Upper lobe of right lung (tissue), 1 donor: ENCODE measurements at places on chromosomes 11 and 22. TPM values are rescaled to one million over a fixed set of nuclear protein-coding genes. Genes with fewer than 3 reads are reported as not detected.
A peak's percentile ranks its signal among the peaks of the same experiment; 100 is the strongest.

DNA sequence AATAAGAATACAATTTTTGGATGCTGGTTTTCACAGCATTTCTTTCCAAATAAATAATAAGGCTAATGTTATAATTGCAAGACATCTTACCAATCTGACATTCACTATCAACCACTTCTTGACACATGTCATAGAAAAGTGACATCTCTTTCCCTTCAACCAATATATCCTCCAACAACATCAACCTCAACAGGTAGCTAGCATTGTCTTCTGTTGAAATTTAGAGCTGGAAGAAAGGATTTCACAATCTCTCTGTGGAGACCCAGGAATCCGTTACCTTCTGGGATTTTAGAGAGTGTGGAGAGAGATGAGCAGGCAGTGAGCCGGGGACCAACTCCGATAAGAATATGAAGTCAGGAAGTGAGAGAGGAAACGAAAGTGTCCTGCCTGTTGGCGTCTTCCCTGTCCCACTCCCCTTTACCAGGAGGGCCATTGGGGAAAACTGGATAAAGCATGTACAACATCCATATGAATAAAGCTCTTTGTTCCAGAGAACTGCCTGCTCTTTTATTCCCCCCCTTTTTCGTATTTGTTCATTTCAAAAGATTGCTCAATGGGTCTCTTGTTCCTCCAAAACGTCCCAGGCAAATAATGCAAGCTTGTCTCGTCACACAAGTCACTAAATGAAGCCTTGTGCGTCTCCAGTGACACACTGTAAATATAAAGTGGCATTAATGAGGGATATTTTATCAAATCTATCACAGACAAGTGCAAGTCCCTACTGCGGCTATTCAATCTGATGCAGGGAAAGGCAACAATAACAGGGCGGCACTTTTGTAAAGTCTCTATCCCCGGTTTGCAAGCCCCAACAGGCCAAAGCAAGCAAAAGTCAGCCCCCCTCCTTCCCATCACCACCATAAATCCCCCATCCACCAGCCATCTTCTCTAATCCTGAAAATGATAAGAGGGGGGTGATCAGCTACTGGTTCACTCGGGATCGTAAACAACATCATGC lies 3.4 kb downstream of the CADM1 start:
- H3K27ac ChIP-seq: peak overlapping the region; percentile 25
- H3K4me3 ChIP-seq: peak overlapping the region; percentile 71
- H3K36me3 ChIP-seq: no peaks in the 10 kb centered on the region
- DNase-seq: no peak

Gene SYCE3
- not detected for total RNA-seq

DNA sequence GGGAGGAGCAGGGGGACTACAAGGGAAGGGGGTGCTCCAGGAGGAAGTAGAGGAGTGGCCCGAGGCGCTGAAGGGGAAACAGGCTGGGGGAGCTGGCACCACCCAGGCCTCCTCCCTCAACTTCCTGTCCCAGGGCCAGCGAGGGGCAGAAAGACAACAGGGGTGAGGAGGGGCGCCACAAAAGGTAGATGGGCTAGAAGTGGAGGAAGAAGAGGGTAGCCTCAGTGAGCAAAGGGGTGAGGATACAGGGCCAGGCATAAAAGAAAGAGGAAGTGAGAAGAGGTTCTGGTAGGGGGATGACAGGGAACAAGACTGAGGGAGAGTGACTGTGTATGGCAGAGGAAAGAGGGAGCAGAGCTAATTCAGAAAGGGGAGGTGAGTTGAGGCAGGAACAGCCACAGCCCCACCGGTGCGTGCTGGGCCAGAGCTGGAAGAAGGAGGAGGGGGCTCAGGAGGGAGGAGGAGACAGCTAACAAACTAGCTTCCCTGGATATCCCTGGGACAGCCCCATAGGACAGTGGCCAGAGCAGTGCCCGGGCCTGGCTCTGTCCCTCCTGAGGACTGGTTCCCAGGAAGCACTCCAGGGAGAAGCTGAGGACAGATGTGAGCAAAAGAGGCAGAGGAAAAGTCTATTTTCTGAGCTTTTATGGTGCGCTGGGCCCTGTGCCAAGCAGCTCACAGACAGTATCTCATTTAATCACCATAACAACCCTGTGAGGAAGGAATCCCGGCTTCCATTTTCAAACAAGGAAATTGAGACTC lies 8.5 kb downstream of the DCHS1 start:
- H3K4me1 ChIP-seq: peaks cover 24% of the 10 kb centered on the region
- H3K36me3 ChIP-seq: no peaks in the 10 kb centered on the region
- peak overlapping the region; percentile 66 for H3K27ac ChIP-seq
- H3K4me3 ChIP-seq: no peak overlapping the region
- H3K27me3 ChIP-seq: no peaks in the 10 kb centered on the region
- no peak for DNase-seq

Gene MYOD1
- not detected for total RNA-seq

GRCh38 chr11:128424851-128425285 lies 162.5 kb downstream of the ETS1 start:
- peaks cover 8% of the 10 kb centered on the region for H3K4me1 ChIP-seq
- no peaks in the 10 kb centered on the region for H3K27me3 ChIP-seq
- DNase-seq: no peak
- H3K4me3 ChIP-seq: no peak overlapping the region
- peak overlapping the region; percentile 77 for H3K27ac ChIP-seq

Gene BLID
- total RNA-seq: not detected

- H3K27ac ChIP-seq: no peak overlapping the region
- no peak for DNase-seq
- H3K4me3 ChIP-seq: no peak overlapping the region
These were observed 22.1 kb downstream of the GGTLC2 start for GRCh38 chr22:22666307-22667091.

DNA sequence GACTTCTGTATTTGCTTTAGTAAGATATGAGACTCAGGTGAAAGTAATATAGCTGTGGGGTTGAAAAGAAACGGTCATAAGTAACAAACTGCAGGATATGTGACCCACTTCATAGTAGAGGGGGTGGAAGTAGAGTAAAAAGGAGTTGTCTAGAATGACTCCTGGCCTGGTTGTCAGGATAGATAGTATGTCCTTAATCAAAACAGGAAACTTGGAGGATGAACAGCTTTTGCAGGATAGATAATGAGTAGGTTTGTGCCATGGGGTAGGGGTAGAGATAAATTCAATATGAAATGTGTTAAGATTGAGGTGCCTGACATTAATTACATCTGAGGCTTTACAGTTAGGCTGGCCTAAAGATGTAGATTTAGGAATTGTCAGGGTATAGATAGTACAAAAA lies 47.0 kb upstream of the B3GNT6 start:
- H3K36me3 ChIP-seq: peaks cover 36% of the 10 kb centered on the region
- H3K4me3 ChIP-seq: no peak overlapping the region
- no peak overlapping the region for H3K27ac ChIP-seq
- H3K4me1 ChIP-seq: no peaks in the 10 kb centered on the region

Gene OR10G4
- total RNA-seq: not detected

- no peak for DNase-seq
- H3K36me3 ChIP-seq: no peaks in the 10 kb centered on the region
- peak overlapping the region; percentile 52 for H3K4me3 ChIP-seq
- H3K27me3 ChIP-seq: no peaks in the 10 kb centered on the region
- H3K27ac ChIP-seq: peak overlapping the region; percentile 84
- peaks cover 32% of the 10 kb centered on the region for H3K4me1 ChIP-seq
These were observed 3.3 kb upstream of the GCAT start for GRCh38 chr22:37804352-37804880.

- H3K4me1 ChIP-seq: peaks cover 12% of the 10 kb centered on the region
- DNase-seq: no peak
- no peak overlapping the region for H3K4me3 ChIP-seq
- H3K36me3 ChIP-seq: no peaks in the 10 kb centered on the region
- H3K27me3 ChIP-seq: peaks cover 10% of the 10 kb centered on the region
These were observed 866 bp downstream of the GP1BB start for GRCh38 chr22:19723983-19724827.
